Type B pancreatic cell (in vitro differentiated cells): ENCODE measurements at places on chromosomes 2 and 18. TPM values are rescaled to one million over a fixed set of nuclear protein-coding genes. Genes with fewer than 3 reads are reported as not detected.

GRCh38 chr2:178109813-178110212 is 2.4 kb upstream of the RBM45 start:
- H3K4me3 ChIP-seq: peak overlapping the region; percentile 48
- peaks cover 16% of the 10 kb centered on the region for H3K4me1 ChIP-seq
- DNase-seq: no peak
- H3K36me3 ChIP-seq: no peaks in the 10 kb centered on the region
- no peaks in the 10 kb centered on the region for H3K27me3 ChIP-seq

GRCh38 chr2:120256651-120257000 is 4.0 kb downstream of the RALB start:
- DNase-seq: no peak
- peak overlapping the region; percentile 48 for H3K4me3 ChIP-seq
- H3K4me1 ChIP-seq: peaks cover 36% of the 10 kb centered on the region
- peaks cover 23% of the 10 kb centered on the region for H3K36me3 ChIP-seq
- peaks cover 3% of the 10 kb centered on the region for H3K27me3 ChIP-seq
- H3K27ac ChIP-seq: no peak overlapping the region

RIF1 gene
- 42.0 and 48.7 TPM in 2 replicates for total RNA-seq

GRCh38 chr18:65906621-65907034 is 155.8 kb downstream of the CDH7 start:
- no peak overlapping the region for H3K27ac ChIP-seq
- H3K36me3 ChIP-seq: no peaks in the 10 kb centered on the region
- H3K4me1 ChIP-seq: peaks cover 10% of the 10 kb centered on the region
- no peaks in the 10 kb centered on the region for H3K27me3 ChIP-seq
- H3K4me3 ChIP-seq: no peak overlapping the region
- no peak for DNase-seq

DNA sequence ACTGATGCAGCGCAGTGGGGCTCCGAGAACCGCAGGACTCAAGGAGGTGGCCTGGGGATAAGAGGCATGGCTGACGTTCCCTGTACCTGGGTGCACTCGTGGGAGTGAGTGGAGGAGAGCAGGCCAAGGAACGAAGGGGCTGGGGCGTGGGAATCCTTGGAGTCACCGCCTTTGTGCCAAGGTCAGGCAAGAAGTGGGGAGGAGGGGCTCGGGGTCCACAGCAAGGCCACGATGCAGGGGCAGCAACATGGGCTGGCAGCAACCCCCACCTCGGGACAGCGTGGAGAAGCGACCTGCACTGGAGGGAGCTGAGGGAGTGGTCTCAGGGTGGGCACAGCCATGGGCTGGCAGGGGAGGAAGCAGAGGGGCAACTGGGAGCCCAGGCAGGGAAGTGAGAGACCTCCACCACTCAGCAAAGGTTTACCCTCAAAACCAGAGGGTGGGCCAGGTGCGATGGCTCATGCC is 18.6 kb downstream of the ARID5A start:
- no peak overlapping the region for H3K4me3 ChIP-seq
- peaks cover 11% of the 10 kb centered on the region for H3K4me1 ChIP-seq
- no peak for DNase-seq
- H3K27ac ChIP-seq: no peak overlapping the region
- H3K36me3 ChIP-seq: no peaks in the 10 kb centered on the region
- H3K27me3 ChIP-seq: no peaks in the 10 kb centered on the region

DNA sequence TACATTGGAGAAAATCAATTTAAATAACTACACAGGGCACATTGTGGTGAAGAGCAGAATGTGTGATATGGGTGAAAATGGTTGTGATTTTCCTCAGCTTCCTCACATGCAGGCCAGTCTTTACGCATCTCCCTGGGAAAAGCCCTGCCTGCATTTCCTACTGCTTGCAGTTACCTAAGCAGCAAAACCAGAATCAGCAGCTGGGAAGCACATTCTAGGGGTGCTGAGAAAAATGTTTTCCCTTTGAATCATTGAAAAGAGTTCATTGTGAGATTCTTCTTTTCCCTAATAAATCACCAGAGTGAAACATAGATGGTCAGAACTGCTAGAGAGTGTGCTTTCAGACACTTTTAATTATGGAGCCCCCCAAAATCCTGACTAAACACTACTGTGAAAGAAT is 656.0 kb downstream of the TDRD15 start:
- H3K27me3 ChIP-seq: peaks cover 11% of the 10 kb centered on the region
- H3K4me3 ChIP-seq: no peak overlapping the region
- H3K27ac ChIP-seq: no peak overlapping the region
- H3K36me3 ChIP-seq: no peaks in the 10 kb centered on the region
- DNase-seq: no peak
- H3K4me1 ChIP-seq: no peaks in the 10 kb centered on the region

GRCh38 chr2:11065833-11066485 is 89.3 kb upstream of the SLC66A3 start:
- DNase-seq: no peak
- H3K36me3 ChIP-seq: no peaks in the 10 kb centered on the region
- no peak overlapping the region for H3K4me3 ChIP-seq

DNA sequence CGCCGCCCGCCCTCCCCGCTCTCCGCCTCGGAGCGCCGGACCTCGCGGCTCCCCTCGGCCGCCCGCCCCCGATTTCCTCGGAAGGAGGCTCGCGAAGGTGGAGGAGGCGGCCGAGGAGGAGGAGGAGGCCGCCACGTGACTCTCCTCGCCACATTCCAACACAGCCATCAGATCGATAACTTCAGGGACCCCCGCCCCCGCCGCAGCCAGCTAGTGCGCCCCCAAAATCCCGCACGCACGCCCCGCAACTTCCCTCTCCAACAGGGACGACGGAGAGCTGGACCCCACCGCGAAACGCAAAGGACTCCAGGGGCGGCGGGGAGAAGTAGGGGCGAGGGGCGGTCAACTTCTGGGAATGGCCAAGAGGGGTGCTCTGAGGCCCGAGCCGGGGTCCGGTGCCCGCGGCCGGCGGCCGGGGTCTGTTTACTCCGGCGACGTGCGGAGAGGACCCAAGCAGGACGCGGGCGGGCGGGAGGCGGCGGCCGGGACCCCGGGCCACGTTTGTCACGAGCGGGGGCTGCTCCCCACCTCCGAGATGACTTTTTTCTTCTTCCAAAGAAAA is 2.0 kb downstream of the ZNF521 start:
- H3K27me3 ChIP-seq: peaks cover 66% of the 10 kb centered on the region
- H3K36me3 ChIP-seq: no peaks in the 10 kb centered on the region
- peak overlapping the region; percentile 96 for H3K4me3 ChIP-seq
- peak; percentile 75 for DNase-seq
- H3K27ac ChIP-seq: peak overlapping the region; percentile 91

GRCh38 chr2:57050007-57050406 is 866.2 kb downstream of the CCDC85A start:
- no peak overlapping the region for H3K4me3 ChIP-seq
- H3K27me3 ChIP-seq: no peaks in the 10 kb centered on the region
- no peak for DNase-seq
- no peaks in the 10 kb centered on the region for H3K36me3 ChIP-seq
- no peaks in the 10 kb centered on the region for H3K4me1 ChIP-seq

GRCh38 chr2:150674283-150674682 is 186.8 kb upstream of the RND3 start:
- H3K4me3 ChIP-seq: no peak overlapping the region
- H3K4me1 ChIP-seq: peaks cover 9% of the 10 kb centered on the region
- no peaks in the 10 kb centered on the region for H3K27me3 ChIP-seq
- no peak for DNase-seq
- H3K27ac ChIP-seq: no peak overlapping the region
- H3K36me3 ChIP-seq: no peaks in the 10 kb centered on the region

- H3K4me1 ChIP-seq: peaks cover 4% of the 10 kb centered on the region
- no peaks in the 10 kb centered on the region for H3K27me3 ChIP-seq
- no peaks in the 10 kb centered on the region for H3K36me3 ChIP-seq
- DNase-seq: no peak
- no peak overlapping the region for H3K4me3 ChIP-seq
Observed at GRCh38 chr2:33459745-33460144, 16.7 kb upstream of the RASGRP3 start.

ST6GAL2 gene
- 1.8 and 18.7 TPM in 2 replicates for total RNA-seq

CROCC2 gene
- total RNA-seq: 0.68 and 0.98 TPM in 2 replicates

GRCh38 chr2:192072261-192072660 is 122.5 kb downstream of the TMEFF2 start:
- peaks cover 10% of the 10 kb centered on the region for H3K4me1 ChIP-seq
- H3K36me3 ChIP-seq: no peaks in the 10 kb centered on the region
- no peaks in the 10 kb centered on the region for H3K27me3 ChIP-seq
- no peak overlapping the region for H3K4me3 ChIP-seq
- no peak for DNase-seq

DNA sequence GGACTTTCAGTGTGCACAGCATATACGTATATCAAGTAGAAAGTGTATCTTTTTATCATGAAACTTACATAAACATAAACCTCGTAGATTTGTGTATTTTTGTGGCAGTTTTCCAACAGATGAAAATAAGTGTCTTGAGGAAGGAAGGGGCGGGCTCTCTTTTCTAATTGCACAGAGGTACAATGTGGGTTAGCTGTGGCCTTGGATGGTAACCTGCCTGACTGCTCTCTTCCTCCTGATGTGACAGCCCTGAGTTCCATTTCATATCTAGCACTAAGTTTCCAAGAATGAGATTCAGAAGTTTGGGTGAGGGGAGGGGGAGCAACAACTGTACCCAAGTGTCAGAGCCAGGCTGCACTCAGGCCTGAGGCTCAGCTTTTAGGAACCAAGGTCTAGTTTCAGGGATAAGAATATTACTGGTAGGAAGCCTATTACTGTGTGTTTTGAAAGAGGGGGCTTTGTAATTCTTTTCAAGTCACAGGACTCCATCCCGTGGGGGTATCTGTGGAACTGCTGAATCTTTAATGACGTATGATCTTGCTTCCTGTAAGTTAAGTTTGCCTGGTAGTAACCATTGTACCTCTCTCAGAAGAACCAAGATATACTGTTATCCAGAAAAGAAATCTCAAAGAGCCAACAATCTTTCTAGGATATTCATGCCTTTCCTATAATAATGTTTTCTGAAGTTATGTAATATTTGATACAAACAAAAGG is 483.7 kb downstream of the PTPRM start:
- no peak for DNase-seq
- H3K4me3 ChIP-seq: no peak overlapping the region
- peaks cover 25% of the 10 kb centered on the region for H3K4me1 ChIP-seq
- peak overlapping the region; percentile 34 for H3K27ac ChIP-seq
- H3K36me3 ChIP-seq: no peaks in the 10 kb centered on the region
- no peaks in the 10 kb centered on the region for H3K27me3 ChIP-seq

- no peak overlapping the region for H3K27ac ChIP-seq
- no peaks in the 10 kb centered on the region for H3K27me3 ChIP-seq
- DNase-seq: no peak
- H3K36me3 ChIP-seq: peaks cover 3% of the 10 kb centered on the region
- no peaks in the 10 kb centered on the region for H3K4me1 ChIP-seq
Observed at GRCh38 chr18:49212819-49213218, 247.6 kb downstream of the DYM start.

MDH1B gene
- total RNA-seq: 0.64 and 4.7 TPM in 2 replicates

DNA sequence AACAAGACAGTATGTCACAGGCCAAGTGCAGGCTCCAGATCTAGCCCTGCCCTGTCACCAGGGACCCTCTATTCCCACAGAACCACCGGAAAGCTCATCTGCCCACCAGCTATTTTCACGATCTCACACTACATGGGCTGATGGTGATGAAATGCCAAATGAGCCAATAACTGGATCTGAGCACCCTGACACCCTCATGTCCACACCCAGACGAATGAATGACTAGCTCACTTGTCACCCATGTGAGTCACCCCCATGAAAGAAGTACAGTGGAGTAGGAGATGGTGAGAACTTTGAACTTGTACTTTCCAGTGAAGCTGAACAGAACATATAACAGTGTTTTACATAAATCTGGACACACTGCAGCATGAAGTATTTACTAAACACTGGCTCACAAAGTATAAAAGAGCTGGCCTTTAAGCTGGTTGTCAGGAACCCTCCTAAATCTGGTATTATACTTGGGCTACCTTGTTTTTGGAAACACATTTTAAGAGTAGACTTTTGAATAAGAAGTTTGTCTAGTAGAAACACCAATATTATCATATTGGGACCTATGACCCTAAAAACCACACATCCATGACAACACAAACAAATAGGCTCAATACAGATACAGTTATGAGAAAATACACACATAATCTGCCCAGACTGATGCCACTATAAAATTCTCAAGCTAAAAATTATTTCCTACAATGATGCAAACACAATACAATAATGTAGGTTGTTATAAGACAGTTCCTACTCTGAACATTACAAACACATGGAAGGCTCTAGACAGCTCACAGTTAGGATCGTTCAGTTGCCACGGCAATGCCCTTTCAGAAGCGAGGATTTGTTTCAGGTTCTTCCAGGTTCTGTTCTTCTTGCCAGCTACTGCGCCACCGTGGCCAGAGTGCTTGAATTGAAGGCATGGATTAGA is 19.0 kb downstream of the INO80C start:
- DNase-seq: no peak
- H3K4me3 ChIP-seq: no peak overlapping the region
- H3K27me3 ChIP-seq: no peaks in the 10 kb centered on the region

DNA sequence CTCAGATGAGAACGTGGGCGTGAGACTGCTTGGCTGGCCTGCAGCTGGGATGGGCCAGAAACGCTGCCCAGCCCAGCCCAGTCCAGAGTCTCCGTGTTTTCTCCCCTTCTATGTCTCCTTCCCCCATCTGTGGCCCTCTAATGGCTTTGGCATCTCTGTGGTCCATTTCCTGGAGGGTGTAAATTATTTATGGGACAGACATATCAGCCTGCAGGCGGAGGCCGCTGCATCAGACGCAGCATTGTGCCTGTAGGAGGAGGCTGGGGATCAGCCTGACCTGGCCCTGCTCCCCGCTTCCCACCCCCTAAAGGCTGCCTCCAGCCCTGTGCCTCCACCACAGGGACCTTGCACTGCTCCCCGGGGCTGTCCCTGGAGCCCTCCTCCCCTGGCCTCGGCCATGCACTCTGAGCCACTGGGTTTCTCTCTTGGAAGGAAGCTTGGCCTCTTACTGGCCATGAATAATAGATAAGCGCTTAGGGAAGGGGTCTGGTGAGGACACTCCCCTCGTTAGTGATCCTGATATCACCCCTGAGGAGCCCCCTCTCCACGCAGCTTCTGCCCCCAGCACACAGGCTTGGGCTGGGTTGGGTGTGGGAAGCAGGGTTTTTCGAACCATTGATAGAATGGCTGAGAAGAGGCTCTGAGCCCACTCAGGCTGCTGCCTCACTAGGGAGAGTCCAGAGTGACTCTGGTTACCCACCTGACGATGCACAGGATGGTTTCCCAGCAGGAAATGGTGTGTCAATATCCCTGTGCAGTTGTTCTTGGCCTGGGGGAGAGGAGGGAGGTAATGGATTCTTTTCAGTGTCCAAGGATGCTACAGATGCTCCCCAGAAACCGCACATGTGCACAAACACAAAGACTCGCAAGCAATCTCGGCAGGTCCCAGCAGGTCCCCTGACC is 185.5 kb downstream of the MYCN start:
- H3K4me1 ChIP-seq: peaks cover 4% of the 10 kb centered on the region
- H3K27ac ChIP-seq: no peak overlapping the region
- H3K27me3 ChIP-seq: no peaks in the 10 kb centered on the region
- H3K36me3 ChIP-seq: no peaks in the 10 kb centered on the region
- DNase-seq: no peak
- no peak overlapping the region for H3K4me3 ChIP-seq

CCDC121 gene
- 5.5 and 5.6 TPM in 2 replicates for total RNA-seq

C2orf69 gene
- total RNA-seq: 9.9 and 14.5 TPM in 2 replicates

DNA sequence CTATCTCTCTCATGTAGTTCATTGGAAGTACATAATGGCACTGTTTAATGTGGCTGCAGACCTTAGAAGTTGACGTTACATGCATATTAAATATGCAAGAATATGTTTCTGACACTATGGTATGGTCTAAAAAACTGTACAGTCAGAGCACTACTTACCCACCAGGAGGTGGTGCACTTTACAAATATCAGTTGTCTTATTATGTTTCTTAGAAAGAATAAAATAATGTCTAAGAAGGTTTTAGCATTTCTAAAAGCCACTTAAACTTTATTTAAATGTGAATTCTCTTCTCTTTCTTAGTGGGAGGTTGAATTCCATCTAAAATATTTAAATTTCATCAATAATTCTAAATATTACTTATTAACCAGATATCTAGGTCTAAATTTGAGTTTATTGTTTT is 4.3 kb downstream of the TMEFF2 start:
- no peak overlapping the region for H3K4me3 ChIP-seq
- DNase-seq: no peak
- peaks cover 44% of the 10 kb centered on the region for H3K27me3 ChIP-seq
- H3K27ac ChIP-seq: no peak overlapping the region
